ENCODE measurements at places on chromosomes 7 and 10.

DNA sequence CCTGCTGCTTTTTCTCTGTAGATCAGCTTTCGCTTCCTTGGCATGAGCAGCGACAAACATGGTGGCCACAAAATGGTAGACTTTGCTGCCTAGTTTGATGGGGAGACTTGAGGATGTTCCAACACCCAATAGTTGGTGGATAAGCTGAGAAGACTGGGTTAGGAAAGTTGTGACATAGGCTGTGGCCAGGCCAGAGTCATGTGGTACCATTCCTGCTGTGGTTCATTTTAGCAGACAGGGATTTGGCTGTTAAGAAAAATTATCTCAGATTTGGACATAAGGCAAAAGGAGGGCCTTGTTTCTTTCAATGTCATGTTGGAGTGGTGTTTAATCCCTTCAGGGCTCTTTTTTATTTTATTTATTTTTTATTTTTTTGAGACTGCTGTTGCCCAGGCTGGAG lies 26.6 kb upstream of the FAM180A start:
- DNase-seq, result no peak

DNA sequence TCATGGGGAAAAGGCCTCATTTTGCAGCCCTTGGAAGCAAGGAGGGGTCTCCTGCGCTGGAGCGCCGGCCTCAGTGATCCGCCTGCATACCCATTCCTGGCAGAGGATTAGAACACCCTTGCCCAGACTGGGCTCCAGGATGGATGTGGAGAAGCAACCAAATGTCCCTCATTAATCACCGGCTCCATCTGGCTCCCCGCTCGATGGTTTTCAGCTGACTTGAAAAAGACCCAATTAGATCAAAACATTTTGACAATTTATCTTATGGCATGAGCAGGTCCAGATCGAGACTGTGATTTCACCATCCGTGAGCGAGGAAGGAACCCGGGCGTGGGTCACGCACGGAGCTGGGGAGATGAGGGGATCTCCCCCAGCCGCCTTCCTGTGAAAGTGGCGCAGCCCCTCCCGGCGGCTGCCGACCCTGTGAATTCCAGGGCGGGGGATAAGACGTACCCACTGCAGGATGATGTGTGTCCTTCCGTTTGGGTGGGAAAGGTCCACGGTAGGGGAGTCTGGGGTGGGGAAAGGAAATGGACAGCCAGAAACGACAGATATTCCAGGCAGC lies 141.6 kb downstream of the EMX2 start:
- DNase-seq, result no peak

- DNase-seq, result no peak
These were observed 51.7 kb downstream of the ADCY1 start for GRCh38 chr7:45625714-45626440.

GRCh38 chr10:8229153-8229552 lies 174.7 kb downstream of the GATA3 start:
- no peak for DNase-seq

- no peak for DNase-seq
These were observed 13.5 kb downstream of the SFMBT2 start for GRCh38 chr10:7397049-7398035.

DNA sequence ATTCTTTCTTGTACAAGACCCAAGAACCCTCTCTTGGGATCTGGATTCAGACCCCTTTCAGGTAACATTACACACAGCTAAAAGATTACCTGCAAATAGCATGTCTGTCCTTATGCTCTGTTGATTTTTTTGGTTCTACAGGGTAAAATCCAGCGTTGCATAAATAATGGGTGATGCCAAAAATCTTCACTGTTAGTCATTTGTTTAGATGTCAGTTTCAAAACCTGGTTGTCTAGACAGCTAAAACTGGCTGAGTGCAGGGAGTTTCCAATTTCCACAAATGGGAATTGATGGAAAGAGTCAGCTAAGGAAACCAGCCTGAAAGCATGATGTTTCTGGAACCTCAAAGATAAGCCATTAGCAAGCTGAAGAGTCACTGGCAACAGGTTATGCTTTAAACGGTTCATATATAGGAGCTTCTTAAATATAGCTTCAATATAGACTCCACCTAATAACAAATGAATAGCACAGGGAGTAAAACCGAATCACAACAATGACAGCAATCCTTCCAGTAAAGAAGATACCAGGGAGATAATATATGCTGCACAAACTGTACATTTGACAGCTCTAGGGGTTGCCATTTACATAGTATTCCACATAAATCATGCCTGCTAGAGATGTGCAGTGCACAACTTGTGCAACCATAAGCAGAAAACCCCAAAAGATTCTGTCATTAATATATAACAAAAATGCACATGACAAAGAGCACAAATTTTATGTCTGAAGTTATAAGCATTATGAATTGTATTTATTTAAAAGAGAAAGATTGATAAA lies 20.4 kb downstream of the CCDC71L start:
- no peak for DNase-seq

DNA sequence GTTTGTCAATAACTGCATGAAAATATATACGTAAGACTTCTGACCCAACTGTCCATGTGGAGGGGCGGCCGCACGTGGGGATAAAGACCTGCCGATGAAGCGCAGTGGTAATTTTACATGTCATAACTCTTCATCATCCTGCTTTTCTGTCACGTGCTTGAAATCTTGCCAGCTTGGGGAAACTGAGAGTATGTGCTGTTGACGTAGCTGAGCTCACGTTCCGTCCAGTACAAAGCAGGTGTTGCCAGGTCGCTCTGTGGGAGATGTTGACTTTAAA lies 105.1 kb downstream of the INPP5A start:
- no peak for DNase-seq

DNA sequence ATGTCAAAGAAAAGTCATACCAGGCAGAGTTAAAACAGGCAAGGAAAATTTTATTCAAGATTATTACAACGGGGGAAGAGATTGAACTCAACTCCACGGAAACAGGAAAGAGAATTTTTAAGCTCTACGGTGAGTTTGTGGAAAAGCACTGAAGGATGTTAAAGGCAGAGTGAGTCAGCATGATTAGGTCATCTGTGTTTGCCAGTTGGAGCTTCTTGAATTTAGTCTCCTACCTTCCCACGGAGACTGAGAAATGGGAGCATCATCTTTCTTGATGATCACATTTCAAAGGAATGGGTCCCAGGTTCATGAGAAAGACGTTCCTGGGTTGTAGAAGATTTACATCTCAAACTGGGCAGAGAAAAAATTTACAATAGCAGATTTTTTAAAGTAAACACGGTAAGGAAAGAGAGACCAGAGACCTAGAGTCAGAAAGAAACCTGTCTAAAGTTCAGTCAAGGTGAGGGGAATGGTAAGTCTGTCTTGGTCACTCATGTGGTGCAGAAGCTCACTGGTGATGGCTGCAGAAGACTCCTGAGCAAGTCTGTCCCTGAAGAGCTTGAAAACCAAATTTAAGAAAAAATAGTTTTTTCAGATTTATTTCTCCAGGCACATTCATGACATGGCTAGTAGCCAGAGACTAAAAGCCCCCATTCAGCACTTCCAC lies 516.9 kb upstream of the LRRN3 start:
- no peak for DNase-seq

DNA sequence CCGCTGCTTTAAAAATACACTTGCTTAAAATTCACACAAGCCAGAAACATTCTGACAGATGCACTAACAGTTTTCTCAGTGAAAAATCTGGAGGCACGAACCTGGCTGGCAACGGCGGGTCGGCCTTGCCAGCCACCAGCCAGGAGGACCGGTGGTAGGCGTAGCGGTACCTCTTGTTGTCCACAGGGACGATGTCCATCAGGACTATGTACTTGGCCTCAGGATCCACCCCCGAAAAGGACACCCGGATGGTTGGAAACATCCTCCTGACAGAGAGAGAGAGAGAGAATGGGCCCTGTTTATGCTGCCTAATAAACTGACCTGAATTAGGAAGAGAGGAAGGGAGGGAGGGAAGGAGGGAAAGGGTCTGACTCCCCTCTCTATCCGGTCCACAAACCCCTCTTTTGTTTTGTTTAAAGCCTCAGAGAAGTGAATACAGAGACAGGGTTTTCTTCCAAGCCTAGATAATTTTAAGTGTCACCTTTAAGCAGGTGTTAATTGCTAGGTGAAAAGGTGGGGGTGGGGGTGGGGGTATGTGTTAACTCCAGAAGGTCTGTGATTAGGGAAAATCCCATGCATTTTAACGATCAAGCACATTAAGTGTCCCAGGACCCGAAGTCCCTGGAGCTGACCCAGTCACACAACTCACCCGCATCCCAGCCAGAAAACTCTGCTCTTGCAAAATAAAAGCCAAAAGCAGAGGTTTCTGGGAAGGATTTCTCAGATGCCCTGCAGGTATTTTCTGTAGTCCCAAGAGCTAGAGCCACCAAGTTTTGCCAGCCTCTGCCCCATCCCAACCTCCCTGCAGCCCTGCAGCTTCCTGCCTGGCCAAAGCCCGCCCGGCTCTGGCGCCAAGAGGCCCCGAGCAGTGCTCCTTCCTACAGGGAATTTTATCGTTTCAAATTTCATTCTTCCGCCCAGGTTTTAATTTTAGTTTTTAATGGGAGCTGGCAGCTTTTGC lies 5.0 kb downstream of the TBX20 start:
- DNase-seq, result no peak

- no peak for DNase-seq
These were observed 152.1 kb downstream of the GFRA1 start for GRCh38 chr10:116120688-116121455.

- no peak for DNase-seq
These were observed 325.8 kb upstream of the MGMT start for GRCh38 chr10:129140921-129141885.

GRCh38 chr10:59325116-59325515 lies 37.2 kb downstream of the FAM13C start:
- no peak for DNase-seq

- no peak for DNase-seq
These were observed 56.7 kb downstream of the EEPD1 start for GRCh38 chr7:36209814-36210183.

GRCh38 chr7:1514995-1515401 lies 10.8 kb upstream of the INTS1 start:
- DNase-seq, result no peak

DNA sequence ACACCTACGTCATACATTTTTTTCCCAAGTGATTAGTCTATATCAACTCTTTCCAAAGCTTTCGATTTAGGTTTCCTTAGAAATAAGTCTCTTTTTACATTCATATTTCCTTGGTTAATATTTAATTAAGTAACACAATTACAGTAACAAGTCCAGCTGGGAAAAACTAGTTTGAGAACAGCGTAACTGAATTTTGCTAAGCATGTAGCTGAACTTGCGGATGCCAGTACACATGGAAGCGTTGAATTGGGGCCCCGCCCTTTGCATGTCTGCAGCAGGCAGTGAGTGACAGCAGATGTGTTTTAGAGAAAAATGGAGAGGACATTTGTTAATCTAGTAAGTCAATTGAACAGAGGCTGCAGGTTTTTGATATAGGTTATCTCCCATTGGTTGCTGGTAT lies 72.5 kb downstream of the TAF3 start:
- DNase-seq, result no peak

DNA sequence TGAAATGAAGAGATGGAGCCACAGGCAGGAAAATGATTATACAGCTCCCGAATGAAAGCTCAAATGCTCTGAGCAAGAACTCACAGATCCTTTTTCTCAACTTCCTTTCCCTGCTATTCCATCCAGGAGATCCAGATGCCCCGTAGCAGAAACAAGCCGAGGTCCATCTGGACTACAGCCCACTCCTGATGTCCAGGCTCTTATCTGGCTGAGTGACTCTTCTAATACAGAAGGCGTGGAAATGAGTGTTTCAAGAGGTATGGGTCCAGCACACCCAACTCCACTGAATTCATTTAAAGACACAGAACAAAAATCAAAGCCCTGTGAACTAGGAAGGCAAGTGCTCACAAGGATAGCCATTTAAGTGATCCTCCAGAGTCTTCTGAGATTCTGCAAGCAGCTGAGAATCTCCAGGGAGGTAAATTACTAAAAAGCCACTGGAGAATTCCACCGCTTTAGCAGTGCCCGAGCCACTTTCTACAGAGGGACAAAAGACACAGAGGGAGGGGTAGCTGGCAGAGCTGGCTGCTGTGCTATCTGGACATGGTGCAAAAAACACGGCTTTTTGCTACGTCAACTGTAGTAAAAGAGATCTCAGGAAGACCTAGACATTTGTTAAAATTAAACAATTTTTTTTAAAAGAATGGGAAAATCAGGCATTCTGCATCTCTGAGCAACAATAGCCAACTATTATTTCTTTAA lies 24.5 kb downstream of the FAM171A1 start:
- no peak for DNase-seq

DNA sequence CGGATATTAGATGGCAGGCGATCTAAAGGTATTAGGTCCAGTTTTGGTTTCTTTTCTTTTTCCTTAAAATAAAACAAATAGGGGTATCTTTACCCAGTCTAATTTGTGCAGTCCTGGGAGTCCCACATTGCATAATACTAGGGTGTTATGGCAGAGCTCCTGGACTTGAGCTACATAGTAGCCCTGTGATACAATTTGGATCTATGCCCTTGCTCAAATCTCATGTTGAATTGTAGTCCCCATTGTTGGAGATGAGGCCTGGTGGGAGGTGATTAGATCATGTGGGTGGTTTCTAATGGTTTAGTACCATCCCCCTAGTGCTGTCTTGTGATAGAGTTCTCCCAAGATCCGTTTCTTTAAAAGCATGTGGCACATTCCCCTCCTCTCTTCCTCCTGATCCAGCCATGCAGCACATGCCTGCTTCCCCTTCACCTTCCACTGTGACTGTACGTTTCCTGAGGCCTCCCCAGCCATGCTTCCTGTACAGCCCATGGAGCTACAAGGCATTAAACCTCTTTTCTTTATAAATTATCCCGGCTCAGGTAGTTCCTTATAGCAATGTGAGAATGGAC lies 141.9 kb downstream of the RPS24 start:
- no peak for DNase-seq

- no peak for DNase-seq
These were observed 11.6 kb downstream of the VWDE start for GRCh38 chr7:12391922-12392615.

- DNase-seq, result no peak
These were observed 228.4 kb downstream of the TRIL start for GRCh38 chr7:28729727-28730126.

GRCh38 chr7:30752484-30752883 lies 549 bp downstream of the INMT start:
- no peak for DNase-seq

GRCh38 chr7:83055197-83055596 lies 107.5 kb downstream of the PCLO start:
- DNase-seq, result no peak

GRCh38 chr10:14692344-14693076 lies 82.2 kb downstream of the FAM107B start:
- no peak for DNase-seq
